Smooth muscle cell of the umbilical artery (primary cell): ENCODE measurements at places on chromosomes 11 and 22. TPM values are rescaled to one million over a fixed set of nuclear protein-coding genes. Genes with fewer than 3 reads are reported as not detected.

Gene OR51B4
- total RNA-seq, result not detected in 2 replicates

Gene CNTF
- 1.8 and 3.1 TPM in 2 replicates for total RNA-seq

Gene TMEM25
- 23.2 and 40.3 TPM in 2 replicates for total RNA-seq

Gene CD3D
- total RNA-seq, result not detected in 2 replicates

Gene BBOX1
- not detected in 2 replicates for total RNA-seq

Gene RAB36
- 2.7 and 3.7 TPM in 2 replicates for total RNA-seq

Gene VSIG2
- not detected in 2 replicates for total RNA-seq

Gene RAB39A
- total RNA-seq, result not detected in 2 replicates

Gene GNG3
- not detected in 2 replicates for total RNA-seq

Gene CDKN1C
- 4.8 and 12.5 TPM in 2 replicates for total RNA-seq

Gene TRPC6
- not detected in 2 replicates for total RNA-seq

Gene C11orf87
- total RNA-seq, result under 0.01 and 0.23 TPM in 2 replicates

Gene MN1
- total RNA-seq, result 0.55 and 1.8 TPM in 2 replicates

Gene NEFH
- total RNA-seq, result 0.59 and 1.0 TPM in 2 replicates

Gene PKDREJ
- total RNA-seq, result under 0.01 TPM in 1 of 2 replicates, not detected in the other

Gene CALCA
- total RNA-seq, result not detected in 2 replicates

Gene IRAG1
- 3.0 and 8.6 TPM in 2 replicates for total RNA-seq

Gene CCDC73
- total RNA-seq, result not detected in 2 replicates

Gene MAPK8IP1
- 3.6 and 6.2 TPM in 2 replicates for total RNA-seq

Gene ACAD8
- 20.2 and 20.3 TPM in 2 replicates for total RNA-seq

Gene RELA
- total RNA-seq, result 18.1 and 22.8 TPM in 2 replicates

Gene MUC6
- total RNA-seq, result not detected in 2 replicates

Gene SCUBE1
- not detected in 2 replicates for total RNA-seq

Gene FAR1
- total RNA-seq, result 50.5 and 97.1 TPM in 2 replicates

Gene P2RX6
- total RNA-seq, result 4.5 and 8.3 TPM in 2 replicates

Gene MYEOV
- 2.9 TPM in 1 of 2 replicates, not detected in the other for total RNA-seq

Gene MMP12
- 0.18 and 1.2 TPM in 2 replicates for total RNA-seq

Gene OR51A7
- not detected in 2 replicates for total RNA-seq
